ENCODE measurements at places on chromosomes 6 and 20.
A peak's percentile ranks its signal among the peaks of the same experiment; 100 is the strongest.

DNA sequence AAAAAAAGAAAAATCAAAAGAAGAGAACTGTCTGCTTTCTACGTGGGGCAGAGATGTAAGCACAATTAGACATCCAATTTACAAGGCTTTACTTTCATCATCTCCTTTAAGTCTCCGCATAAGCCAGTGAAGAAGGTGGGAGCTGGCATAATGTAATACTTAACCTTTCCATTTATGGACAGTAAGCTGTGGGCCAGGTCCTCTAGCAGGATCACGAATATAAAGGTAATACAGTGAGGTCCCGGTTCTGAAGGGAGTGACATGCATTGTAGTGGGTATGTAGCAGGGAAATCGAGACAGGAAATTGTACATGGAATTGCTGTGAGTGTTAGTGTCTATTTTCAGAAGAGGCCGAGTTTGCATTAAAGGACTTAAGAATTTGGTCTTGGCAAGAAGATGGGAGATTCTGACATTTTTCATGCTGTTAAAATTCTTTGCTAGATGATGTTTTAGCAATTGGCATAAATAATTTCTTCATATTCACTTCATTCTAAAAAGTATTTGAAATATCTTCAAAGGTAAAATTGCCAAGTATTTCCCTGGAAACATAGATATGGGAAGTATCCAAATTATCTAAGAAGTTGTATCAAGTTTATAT lies 20.4 kb upstream of the POPDC3 start:
- no peak for DNase-seq

GRCh38 chr6:118356686-118357085 lies 191.4 kb upstream of the PLN start:
- no peak for DNase-seq

DNA sequence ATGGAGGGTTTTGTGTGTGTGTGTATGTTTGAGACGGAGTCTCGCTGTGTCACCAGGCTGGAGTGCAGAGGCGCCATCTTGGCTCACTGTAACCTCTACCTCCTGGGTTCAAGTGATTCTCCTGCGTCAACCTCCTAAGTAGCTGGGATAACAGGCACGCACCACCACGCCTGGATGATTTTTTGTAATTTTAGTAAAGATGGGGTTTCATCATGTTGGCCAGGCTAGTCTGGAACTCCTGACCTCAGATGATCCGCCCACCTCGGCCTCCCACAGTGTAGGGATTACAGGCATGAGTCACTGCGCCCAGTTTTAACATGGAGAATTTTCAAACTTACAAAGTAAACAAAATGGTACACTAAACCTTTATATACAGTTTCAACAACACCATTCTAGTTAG lies 22.8 kb downstream of the AMD1 start:
- no peak for DNase-seq

- DNase-seq = no peak
These were observed 11.3 kb upstream of the SERPINB1 start for GRCh38 chr6:2852921-2853322.

GRCh38 chr6:118844915-118845314 lies 49.0 kb upstream of the ASF1A start:
- no peak for DNase-seq

GRCh38 chr6:130931683-130932082 lies 104.5 kb downstream of the SMLR1 start:
- no peak for DNase-seq

DNA sequence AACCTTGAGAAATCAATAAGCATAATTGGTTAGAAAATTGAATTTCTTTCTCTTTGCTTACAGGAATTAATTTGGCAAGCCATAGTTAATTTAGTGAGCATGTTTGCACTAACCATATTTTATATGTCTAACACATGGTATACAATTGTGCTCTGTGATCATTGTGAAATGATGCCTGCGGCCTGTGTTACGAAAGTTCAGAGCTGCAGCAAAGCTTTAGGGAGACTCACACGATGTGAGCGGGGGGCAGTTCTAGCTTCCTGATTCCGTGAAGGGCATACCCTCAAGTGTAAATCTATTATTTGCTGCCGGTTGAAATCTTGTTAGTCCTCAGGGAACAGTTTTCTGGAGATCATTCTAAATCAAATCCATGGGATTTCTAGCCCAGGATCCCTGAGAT lies 25.5 kb upstream of the ADTRP start:
- DNase-seq = peak; percentile 20

DNA sequence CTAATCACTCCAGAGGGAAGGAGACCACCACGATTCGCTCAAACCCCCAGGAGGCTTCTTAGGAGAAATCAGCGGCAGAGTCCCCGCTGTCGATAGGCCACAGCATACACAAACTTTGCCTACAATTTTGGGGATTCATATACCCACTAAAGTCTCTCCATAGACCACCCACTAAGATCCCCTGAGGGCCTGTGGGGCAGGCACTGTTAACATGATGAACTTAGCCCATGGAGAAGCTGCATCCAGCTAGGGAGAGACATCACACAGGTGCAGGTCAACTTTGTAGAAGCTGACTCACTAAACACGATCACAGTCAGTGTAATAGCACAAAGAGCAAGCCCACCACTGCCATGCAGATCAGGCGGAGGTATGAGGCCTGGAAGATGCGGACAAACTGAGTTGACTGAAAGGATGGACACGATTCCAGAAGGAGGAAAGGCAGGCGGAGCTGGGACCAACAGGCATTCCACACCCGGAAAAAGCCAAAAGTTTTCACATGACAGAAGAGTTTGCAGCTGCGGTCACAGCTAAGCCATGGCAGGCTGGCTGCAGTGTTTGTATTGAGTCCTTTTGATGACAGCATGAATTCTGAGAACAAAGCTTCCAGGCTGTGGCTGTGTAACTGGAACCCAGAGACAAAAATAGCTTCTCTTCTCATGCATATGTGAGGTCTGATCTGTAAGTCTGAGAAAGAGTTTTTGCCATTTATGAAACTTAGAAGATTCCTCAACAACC lies 75.7 kb upstream of the QKI start:
- DNase-seq = no peak

DNA sequence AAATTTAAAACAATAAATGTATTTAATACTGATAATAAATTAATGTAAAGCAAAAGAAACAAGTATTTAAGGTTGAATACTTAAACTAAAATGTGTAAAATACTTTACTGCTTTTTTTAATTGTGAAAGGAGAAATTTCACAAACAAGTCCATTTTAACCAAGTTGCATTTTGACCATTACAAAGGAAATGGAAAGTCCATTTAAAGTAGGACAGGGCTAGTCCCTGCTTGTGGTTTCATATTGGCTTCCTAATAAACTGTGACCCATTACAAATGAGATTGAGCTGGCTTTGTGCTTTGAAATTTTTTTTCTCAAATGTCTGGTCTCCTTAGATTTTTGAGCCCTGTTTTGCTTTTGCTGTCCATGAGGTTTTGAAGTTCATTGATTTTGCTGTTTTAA lies 527.6 kb downstream of the MAFB start:
- no peak for DNase-seq

- DNase-seq = no peak
These were observed 254.5 kb downstream of the TMEM242 start for GRCh38 chr6:157068691-157069324.

GRCh38 chr20:43920797-43921196 lies 6.1 kb downstream of the TOX2 start:
- no peak for DNase-seq

DNA sequence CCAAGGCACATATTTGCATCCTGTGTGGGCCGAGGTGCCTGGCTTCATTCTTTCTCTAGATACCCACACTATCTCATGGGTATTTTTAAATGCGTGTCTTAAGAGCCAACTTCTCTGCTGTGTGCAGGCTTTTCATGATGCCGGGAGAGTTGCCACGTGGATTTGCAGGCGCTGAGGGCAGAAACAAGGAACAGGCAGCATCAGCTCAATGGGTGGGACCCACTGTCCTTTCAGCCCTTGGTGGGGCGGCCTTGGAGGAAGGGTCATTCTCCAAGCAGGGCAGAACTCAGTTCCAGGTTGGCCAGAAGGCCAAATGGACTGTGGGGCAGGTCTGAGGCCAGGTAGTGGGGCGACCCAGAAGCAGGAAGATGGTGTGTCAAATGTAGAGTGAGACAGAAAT lies 84.7 kb downstream of the PHACTR3 start:
- no peak for DNase-seq

DNA sequence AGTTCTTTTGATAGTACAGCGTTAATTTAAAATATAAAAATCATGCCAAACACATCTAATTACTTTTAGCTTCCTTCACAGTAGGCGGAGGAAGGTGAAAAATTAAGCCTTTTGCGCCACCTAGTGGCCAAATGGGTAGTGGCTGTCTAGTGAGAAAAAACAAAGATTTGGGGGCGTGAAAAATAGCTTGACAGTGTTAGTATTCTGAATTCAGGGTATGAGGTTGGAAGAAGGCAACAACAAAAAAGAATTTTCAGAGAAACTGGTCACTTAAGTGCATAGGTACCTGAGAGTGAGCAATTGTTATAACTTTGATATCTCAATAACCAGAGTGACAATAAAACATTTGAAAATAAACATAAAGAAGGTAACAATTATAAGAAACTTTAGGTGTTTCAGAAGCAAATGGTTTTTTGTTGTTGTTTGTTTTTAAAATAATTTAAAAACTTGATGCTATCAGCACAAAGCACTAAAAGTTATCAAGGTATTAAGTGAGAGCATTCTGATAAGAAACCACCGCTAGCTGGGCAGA lies 14.3 kb downstream of the PSMB9 start:
- DNase-seq = peak; percentile 91

DNA sequence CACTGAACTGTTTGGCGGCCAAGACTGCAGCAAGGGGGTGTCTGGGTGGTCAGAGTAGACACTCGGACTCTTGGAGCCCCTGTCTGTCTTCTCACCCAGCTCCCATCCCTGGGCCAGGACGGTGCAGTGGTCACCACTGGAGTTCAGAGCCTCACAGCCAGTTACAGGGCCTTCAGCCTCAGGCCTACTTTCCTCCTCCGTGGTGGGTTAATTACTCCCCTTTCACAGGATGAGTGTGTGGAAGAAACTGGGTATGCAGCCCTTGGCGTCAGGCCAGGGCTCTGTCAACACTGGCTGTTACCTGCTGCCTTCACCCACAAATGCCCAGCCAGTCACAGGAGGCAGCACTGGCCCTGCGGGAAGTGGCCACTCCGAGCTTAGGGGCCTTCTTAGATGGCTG lies 1.8 kb upstream of the YTHDF1 start:
- no peak for DNase-seq

DNA sequence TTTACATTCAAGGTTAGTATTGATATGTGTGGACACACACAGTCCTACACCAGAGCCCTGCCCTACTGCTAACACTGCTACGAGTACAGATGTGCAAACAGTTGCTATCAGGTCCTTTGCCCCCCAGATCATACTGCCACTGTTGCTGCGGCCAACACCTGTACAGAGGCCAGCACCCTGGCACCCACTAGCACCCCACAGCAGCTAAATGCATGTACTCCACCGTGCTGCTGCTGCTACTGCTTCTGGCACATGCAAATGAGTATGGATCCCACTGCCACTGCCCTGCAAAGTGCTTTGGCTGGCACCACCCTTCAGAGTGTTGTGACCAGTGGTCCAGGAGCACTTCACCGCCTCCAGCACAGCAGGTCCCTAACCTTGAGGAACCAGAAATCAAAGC lies 621.9 kb downstream of the GRIK2 start:
- no peak for DNase-seq

- no peak for DNase-seq
These were observed 712.7 kb downstream of the DHX35 start for GRCh38 chr20:39674842-39675241.

DNA sequence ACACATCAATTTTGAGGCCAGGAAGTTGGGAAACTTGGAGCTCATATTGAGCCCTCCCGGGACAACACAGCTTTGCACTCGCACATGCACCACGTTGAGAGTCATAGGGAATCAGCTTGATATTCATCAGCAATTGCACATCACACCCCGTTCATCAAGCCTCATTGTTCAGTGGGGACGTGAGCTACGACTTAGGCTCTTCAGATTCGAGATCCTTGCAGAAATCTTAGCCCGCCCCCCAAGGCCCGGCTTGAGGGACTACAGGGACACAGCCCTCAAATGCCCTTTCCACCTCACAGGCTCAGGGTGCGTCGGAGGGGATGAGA lies 93.0 kb upstream of the MAFB start:
- no peak for DNase-seq

GRCh38 chr6:53524455-53524815 lies 20.5 kb downstream of the GCLC start:
- DNase-seq = no peak

DNA sequence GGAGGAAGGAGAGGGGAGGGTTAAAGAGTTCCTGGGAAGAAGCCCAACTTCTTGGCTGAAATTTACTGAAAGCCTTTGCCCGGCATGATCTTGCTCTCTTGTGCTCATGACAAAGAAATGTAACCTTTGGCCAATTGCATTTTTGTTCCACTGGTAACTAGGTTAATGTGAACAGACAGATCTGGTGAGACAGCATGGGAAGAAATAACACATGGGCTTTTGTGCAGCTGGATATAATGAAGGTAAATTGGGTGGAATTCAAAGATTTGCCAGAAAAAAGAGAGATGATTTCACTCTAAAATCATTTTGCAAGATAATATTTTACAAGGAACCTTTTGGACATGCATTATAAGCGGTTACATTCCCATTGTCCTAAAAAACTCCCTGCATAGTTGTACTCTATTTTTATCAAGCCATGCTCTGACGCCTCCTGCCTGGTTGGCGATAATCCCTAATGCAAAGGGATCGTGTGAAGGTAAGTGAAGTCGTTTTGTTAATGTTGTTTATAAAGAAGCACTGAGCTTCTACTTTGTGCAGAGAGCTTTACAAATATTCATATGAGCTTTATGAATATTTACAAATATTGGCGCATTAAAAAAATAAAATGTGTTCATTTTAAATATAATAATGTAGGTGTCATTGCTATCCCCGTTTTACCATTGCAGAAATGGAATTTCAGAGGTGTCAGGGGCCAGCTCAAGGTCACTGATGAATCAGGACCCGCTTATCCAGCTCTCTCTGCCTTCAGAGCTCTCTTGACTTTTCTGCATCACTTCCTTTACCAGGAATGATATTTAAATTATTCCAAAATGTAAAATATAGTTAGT lies 161.3 kb upstream of the AGPAT4 start:
- no peak for DNase-seq

DNA sequence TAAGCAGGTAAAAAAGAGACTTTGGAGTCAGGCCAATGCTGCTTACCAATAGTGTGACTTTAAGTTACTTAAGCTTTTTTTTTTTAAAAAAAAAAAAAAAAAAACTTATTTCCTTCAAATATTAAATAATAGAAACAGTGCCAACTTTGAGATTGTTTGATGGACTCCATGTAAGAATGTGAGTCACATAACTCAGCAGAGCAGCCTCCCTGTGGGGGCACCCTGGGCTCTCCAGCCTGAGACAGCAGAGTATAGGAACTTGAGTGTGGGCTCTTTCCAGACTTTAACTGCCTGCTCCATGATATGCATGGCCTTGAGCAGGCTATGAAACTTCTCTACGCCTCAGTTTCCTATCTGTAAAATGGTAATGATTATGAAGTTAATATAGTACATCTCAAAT lies 113.3 kb upstream of the SAMD5 start:
- DNase-seq = no peak
